Stomach (tissue), 19 donors: ENCODE measurements at places on chromosomes 5 and 9. TPM values are rescaled to one million over a fixed set of nuclear protein-coding genes. Genes with fewer than 3 reads are reported as not detected.

DNA sequence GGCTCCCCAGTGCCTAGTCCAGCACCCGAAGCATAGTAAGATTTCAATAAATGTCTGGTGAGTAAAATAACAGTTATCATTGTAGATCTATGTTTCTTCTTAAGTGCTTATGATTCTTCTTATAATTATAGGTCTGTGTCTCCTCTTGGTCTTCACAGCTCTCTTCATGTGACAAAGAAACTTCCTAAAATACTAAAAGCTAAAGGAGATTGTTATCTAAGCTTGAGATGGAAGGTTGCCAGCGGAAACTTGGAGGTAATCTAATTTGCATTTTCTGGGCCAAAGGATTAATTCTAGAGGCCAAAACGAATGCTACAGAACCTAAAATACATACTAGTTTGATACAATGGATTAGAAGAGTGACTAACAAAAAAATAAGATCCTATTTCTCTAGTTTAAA, 13.6 kb upstream of the ARHGAP26 start:
- DNase-seq = no peak

GRCh38 chr5:21862986-21863385, 990.2 kb downstream of the CDH12 start:
- no peak for DNase-seq

GRCh38 chr9:132990781-132991180, 12.3 kb downstream of the GFI1B start:
- DNase-seq = no peak

DNA sequence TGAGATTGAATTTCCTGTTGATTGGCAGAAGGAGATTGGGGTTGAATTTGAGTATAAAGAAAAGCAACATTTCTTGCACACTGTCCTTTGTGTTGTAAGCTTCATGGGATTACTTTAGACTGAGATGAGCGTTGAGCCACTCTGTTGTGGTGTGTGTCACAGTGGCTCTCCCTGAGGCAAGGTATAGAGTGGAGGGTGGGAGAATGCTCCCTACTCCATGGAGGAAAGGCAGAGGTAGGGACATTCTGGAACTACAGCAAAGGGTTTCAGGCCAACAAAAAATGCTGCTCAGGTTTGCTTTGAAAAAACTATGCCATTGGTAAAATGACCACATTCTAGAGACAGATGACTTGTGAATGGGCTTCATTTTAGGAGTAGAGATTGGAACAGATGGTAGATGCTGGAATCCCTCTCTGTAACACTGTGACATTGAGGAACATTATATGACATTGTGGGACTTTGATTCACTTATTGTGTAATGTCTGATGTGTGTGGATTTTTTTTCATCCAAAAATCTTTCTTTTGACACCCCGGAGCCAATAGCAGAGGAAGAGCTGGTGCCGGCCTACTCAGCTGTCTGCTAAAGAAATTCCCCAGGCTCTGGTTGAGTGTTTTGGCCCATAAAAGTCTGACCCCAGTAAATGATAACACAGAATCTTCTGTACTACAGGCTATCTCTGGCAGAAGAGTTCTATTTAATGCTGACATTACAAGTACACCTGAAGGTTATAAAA, 6.2 kb upstream of the CEP120 start:
- no peak for DNase-seq

Gene LCN9
- not detected for polyA plus RNA-seq

Gene SURF1
- polyA plus RNA-seq = 92.5 TPM

- no peak for DNase-seq
Observed at GRCh38 chr5:54135042-54135441, 175.3 kb downstream of the ARL15 start.
